ENCODE measurements at places on chromosomes 4 and X. TPM values are rescaled to one million over a fixed set of nuclear protein-coding genes. Genes with fewer than 3 reads are reported as not detected.

Gene ATP2B3
- 0.21 TPM for polyA plus RNA-seq

Gene ASB9
- 41.1 TPM for polyA plus RNA-seq

Gene PLK4
- 15.6 TPM for polyA plus RNA-seq

Gene HTR2C
- not detected for polyA plus RNA-seq

Gene ADH1A
- not detected for polyA plus RNA-seq

Gene PRR32
- not detected for polyA plus RNA-seq

Gene ZFP42
- polyA plus RNA-seq: not detected

Gene VSIG4
- polyA plus RNA-seq: not detected

Gene BTK
- 0.05 TPM for polyA plus RNA-seq

Gene ZCCHC18
- 0.22 TPM for polyA plus RNA-seq

Gene GPR50
- polyA plus RNA-seq: not detected

Gene GRK4
- 1.3 TPM for polyA plus RNA-seq

Gene RHOXF2B
- polyA plus RNA-seq: not detected

Gene USP26
- polyA plus RNA-seq: not detected

Data from A549 (cell line).